CD4-positive, alpha-beta T cell treated with Interferon alpha-2 for 1 hour (primary cell): ENCODE measurements at places on chromosomes 1 and 21.

DNA sequence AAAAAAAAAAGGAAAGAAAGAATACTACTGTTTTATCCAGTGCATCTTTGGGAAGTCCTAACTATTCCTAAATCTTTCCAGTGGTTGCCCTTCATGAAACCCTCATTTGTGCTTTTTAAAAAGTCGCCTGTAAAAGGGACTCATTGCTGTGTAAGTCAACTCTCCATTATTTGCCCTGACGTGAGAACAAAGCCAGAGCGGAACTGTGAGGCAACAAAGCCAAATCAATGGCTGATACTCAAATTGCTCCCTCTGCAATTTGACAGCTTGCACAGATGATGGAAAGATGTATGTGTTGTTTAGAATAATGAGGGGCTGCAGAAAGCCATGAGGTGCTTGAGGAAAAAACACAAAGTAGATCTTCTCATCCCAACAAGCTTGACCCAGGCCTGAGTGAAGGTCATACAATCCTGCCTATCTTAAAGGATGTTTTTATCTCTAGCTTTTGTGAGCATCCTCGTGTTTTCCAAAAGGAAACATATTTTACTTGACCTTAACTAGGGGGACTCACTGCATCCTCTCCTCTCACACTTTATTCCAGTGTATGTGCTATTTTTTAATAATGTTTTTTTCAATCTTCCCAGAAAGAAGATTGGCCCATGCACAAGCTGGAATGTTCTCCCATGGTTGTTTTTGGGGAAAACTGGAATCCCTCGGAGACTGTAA, 33.4 kb downstream of the SMYD2 start:
- DNase-seq, result no peak

GRCh38 chr1:8989821-8990220, 36.4 kb downstream of the SLC2A7 start:
- no peak for DNase-seq

- no peak for DNase-seq
Observed at GRCh38 chr1:10899490-10900250, 103.2 kb upstream of the CASZ1 start.

GRCh38 chr1:172704420-172705210, 45.7 kb downstream of the FASLG start:
- no peak for DNase-seq

GRCh38 chr1:240706150-240706935, 94.4 kb upstream of the GREM2 start:
- DNase-seq, result no peak

- no peak for DNase-seq
Observed at GRCh38 chr1:2504225-2504948, 22.0 kb downstream of the PANK4 start.

DNA sequence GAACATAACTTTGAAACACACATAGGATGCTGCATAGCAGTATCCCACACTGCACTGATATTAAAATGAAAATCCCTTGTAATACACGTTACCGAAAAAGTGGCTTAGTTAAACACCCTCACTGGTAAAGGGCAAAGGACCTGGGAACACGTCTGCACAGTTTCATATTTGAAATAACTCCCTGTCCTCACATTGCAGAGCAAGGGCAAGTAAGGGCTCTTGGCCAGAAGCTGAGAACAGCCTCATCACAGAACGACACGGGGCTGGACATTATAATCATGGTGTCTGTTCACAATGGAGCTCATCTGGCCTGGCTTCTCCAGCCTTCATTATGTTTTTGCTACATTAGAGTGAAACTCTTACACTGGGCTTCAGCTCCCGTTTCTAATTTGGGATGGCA, 207.0 kb downstream of the PCP4 start:
- no peak for DNase-seq

DNA sequence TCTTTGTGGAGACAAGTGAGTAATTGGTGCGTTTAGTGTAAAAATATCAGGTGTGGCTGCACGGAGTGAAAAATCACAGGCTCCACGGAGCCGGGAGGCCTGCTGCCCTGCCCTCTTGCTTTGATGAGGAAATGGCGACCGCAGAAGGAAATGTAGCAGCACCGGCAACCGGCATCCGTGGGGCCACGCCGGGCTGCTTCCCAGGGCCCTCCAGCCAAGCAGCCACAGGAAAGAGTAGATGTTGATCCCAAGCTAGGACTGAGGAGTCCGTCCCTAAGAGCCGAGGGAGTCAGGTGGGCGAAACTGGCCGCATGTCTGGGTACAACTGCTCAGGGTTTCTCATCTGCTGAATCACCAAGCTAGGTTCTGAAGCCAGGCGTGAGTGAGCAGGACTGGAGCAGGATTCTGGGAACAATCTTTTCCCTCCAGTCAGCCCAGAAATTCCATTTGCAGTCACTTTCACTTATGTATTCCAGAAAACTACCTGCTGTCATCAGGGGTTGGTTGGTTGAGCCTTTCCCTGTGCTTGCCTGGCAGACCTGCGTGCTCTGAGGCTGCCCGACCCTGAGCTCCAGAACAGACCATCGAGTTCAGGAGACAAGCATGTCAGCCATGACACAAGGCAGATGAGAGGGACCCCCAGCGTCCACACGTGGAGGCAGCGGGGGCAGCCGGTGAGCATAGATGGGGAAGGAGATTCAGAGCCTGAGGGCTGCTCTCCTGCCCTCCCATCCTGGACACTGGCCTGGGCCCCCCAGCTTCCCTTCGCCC, 5.8 kb upstream of the ITGB2 start:
- peak; percentile 63 for DNase-seq

GRCh38 chr1:172809750-172810149, 150.8 kb downstream of the FASLG start:
- no peak for DNase-seq

DNA sequence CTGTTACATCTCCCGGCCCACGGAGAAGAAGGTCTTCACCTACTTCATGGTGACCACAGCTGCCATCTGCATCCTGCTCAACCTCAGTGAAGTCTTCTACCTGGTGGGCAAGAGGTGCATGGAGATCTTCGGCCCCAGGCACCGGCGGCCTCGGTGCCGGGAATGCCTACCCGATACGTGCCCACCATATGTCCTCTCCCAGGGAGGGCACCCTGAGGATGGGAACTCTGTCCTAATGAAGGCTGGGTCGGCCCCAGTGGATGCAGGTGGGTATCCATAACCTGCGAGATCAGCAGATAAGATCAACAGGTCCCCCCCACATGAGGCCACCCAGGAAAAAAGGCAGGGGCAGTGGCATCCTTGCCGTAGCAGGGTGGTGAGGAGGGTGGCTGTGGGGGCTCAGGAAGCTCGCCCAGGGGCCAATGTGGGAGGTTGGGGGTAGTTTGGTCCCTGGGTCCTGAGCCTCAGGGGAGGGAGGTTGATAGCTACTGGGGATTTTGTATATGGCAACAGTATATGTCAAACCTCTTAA, 2.3 kb downstream of the GJB4 start:
- DNase-seq, result no peak

GRCh38 chr1:6007318-6008083, 15.3 kb upstream of the NPHP4 start:
- no peak for DNase-seq

DNA sequence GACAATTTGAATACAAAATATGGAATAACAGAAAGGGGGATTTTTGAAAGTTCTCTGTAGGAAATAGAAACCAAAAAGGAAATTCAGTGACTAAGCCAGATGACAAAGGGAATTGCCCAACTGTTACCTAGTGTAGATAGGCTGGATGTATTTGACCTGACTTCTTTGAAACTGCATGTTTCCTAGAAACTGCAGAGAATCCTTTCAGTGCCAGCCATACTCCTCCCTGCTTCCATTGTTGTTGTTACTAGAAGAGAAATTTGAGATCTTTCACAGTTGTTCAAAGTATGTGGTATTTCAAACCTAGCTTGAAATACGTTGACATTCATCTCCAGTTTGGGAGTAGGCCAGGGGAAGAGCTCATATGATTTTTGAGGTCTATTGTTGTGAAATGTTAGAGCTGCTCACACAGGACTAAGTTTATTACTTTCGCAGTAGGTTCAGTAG, 1.8 kb upstream of the GBP5 start:
- peak; percentile 78 for DNase-seq

DNA sequence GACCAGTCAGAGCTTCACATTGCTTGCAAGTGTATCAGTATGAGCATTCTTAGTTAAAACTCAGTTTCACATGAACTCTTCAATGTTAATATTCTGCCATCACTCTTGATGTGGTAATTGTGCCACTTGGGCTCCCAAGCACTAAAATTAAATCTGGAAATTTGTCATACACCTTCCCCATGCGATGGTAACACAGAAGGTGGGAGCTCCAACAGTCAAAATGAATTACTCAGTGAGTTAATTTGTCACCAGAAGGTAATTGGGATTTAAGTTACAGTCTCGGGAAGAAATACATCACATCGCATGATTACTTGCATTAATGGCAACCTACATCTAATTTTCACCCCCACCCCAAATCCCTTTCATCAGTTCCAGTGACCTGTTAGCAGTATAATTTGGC, 376.5 kb upstream of the DAB1 start:
- DNase-seq, result no peak

- peak; percentile 26 for DNase-seq
Observed at GRCh38 chr1:226034482-226034881, 28.0 kb upstream of the H3-3A start.

GRCh38 chr1:21586846-21587601, 77.8 kb downstream of the ALPL start:
- DNase-seq, result no peak

- DNase-seq, result no peak
Observed at GRCh38 chr1:183739082-183739481, 65.8 kb upstream of the RGL1 start.

DNA sequence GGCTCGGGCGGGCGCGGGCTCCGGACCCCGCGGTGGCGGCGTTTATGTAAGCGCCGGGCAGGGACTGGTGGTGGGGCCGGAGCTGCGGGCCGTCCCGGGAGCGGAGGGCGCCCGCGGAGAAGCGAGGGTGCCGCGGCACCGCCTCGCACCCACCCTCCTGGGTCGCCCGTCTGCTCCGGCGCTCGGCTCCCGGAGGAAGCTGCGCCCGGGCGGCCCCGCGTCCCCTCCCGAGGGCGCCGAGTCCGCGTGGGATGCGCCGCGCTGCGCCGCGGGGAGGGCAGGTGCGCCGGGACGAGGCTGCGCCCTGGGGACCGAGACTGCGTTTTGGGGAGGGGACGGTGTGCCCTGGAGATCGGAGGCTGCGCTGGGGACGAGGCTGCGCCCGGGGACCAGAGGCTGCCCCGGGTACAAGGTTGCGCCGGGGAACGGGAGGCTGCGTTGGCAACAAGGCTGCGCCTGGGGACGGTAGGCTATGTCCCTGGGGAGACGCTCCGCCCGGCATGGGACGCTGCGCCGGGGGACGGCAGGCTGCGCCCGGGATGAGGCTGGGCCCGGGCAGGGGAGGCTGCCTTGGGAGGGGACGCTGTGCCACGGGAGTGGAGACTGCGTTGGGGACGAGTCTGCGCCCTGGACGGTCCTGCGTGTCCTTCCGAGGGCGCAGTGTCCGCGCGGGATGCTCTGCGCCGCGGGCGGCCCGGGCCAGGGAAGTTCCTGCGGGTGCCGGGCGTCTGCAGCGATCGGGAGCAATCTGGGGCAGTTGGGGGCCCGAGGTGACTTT, 627 bp downstream of the ADARB1 start:
- no peak for DNase-seq

DNA sequence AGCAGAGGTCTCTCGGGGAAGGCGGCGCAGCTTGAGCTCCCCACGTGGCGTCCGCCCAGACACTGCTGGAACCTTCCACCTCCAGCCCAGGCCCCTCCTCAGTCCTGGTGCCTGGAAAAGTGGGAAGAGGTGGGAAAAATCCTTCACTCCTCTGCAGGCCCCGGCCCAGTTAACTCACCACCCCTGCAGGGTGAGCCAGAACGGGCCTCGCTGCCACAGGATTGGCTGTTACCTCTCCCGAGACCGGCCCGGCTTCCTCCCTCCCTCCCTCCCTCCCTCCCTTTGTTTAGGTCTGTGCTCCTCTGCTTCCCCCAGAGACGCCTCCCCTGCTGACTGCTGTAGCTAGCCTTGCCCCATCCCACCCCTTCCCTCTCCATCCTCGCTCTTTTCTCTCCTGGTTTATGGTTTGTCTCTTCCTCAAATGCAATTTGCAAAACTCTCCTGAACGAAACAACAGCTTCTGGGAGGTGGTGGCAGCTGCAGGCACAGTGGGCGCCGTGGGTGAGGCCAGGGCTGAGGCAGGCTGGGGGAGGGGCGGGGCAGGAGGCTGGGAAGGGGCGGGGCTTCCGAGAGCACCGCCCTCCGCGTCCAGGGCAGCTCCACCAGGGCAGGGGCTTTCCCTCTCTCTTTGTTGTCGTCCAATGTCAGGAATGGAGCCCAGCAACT, 6.5 kb downstream of the CAPN9 start:
- DNase-seq, result peak; percentile 47

GRCh38 chr1:30684259-30684658, 39.1 kb downstream of the MATN1 start:
- DNase-seq, result no peak

- no peak for DNase-seq
Observed at GRCh38 chr21:16695074-16695473, 817.8 kb upstream of the CXADR start.

DNA sequence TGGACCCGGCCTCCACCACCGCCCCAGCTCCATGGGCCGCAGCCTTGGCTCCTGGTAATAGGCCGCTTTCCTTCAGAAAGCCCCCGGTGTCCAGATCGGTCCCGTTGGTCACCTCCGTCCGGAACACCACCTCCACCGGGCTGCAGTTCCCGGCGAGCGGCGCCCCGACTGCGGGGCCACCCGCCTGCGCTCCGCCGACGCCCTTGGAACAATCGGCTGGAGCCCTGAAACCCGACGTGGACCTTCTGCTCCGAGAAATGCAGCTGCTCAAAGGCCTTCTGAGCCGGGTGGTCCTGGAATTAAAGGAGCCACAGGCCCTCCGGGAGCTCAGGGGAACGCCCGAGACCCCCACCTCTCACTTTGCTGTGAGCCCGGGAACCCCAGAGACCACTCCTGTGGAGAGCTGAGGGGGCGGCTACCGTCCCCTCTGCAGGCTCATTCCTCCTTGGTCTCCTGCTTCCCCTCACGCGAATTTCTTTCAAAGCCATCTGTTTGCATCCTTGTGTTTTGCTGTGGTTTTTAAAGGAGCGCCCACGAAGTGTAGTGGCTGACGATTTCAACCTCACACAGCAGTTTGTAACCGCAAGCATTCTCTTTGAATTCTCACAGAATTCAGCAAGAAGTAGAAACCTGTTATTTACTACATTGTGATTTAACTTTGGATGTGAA, 6.0 kb downstream of the FCRLB start:
- DNase-seq, result peak; percentile 23

DNA sequence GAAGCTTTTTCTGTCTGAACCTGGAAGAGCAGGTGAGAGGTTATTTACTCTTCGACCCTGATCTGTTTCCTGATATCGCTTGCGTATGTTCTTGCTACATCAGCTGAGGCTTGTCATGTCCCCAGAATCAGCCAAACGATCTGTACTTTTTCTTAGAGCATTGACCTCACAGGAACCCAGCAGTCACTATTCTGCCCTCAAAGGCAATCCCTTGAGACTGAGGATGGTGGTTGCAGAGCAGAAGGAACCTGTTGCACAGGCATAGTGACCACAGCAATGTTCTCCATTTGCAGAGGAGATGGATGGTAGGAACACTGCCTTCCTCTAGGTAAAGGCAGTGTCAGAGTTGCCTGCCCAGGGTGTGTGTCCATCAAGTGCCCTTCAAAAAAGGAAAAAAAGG, 11.3 kb upstream of the LACTBL1 start:
- DNase-seq, result no peak
